ENCODE measurements at places on chromosomes 5 and 9.

GRCh38 chr5:32735512-32735911 lies 24.4 kb downstream of the NPR3 start:
- DNase-seq = no peak

- no peak for DNase-seq
Observed at GRCh38 chr9:70422371-70423043, 8.1 kb upstream of the KLF9 start.

DNA sequence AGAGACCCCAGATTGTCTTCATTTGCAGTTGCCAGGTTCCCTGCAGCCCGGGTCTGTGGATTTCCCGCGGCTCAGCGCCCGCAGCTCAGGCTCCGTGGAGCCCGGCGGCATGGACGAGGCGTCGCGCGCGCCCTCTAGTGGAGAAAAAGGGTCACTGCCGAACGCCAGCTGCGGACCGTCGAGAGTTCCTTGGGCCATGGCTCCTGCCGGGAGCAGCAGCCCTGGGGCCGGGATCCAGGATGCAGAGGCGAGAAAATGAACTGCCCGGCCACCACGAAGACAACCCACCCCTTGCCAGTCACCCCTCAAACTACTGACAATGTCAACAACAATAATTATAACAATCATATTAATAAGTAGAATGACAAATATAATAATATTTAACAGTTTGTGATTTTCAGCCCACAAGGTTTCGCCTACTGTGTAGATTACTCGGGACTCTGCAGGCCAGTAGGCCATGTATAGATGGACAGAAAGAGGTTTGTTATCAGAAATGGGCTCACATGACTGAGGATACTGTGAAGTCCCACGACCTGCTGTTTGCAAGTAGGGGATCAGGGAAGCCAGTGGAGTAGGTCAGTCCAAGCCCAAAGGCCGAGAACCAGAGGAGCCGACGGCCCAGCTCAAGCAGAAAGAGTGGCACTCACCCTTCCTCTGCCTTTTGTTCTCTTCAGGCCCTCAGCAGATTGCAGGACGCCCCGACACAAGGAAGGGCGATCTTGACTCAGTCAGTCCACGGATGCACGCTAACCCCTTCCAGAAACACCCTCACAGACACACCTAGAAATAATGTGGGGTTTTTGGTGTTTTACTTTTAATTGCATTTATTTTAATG lies 43.1 kb downstream of the BOD1 start:
- peak; percentile 32 for DNase-seq

DNA sequence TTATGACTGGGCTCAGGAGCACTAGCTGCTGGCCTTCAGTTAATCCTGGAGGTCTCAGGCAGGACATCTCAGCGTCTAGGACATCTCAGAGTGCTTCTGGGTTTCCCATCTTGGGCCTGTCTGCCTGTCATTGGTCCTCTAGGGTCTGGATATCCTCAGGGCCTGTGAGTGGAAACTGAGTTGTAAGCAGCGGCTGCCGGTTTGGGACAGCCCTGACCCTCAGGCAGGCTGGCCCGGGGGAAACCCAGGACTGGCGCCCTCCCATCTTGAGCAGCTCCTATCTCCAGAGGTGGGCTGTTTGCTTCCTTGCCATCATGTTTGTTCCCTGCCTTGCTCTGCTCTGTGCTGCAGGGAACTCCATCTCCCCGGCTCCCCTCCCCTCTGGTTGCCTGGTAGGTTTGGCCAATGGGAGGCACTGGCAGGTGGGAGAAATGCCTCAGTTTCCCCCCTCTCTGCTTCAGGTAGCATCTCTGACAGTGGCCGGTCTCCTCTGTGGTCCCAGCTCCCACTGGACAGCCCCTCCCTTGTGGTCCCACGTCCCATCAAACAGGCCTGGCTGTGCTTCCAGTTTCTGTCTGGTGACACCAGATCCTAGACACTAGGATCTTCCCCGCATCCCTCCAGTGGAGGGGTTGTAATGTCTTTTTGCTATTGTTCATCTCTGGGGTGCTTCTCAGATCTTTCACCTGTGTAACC lies 57.4 kb downstream of the ARHGEF37 start:
- DNase-seq = no peak

- no peak for DNase-seq
Observed at GRCh38 chr5:14572836-14573235, 8.8 kb upstream of the OTULINL start.

- DNase-seq = peak; percentile 23
Observed at GRCh38 chr5:145936401-145937131, at the start of gene SH3RF2. TSS of gene SH3RF2 (plus strand) at chr5:145936578. CDS start at chr5:145937929, 1,351 bp downstream.

DNA sequence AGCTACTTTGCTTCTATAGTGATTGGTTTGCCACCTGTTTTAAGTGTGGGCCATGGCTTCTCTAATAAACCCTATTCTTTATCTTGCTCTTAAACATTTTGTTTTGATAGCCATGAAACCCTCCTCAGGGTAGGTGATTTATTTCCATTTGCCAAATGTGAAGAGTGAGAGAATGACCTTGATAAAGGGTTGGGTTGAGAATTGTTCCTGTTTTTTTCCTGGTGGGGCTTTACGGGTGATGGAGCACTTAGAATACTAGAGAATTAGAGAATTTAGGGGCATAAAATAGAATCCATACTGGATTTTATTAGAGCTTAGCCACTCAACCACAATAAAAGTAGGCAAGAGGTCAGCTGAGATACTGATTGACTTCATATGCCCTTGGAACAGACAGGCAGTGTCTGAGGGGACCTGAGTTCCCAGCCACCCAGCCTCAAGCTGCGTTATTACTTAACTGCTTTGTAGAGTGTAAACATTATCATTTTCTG lies 68.9 kb downstream of the COMMD10 start:
- no peak for DNase-seq

- DNase-seq = no peak
Observed at GRCh38 chr9:120289990-120290975, 289.7 kb downstream of the CDK5RAP2 start.

DNA sequence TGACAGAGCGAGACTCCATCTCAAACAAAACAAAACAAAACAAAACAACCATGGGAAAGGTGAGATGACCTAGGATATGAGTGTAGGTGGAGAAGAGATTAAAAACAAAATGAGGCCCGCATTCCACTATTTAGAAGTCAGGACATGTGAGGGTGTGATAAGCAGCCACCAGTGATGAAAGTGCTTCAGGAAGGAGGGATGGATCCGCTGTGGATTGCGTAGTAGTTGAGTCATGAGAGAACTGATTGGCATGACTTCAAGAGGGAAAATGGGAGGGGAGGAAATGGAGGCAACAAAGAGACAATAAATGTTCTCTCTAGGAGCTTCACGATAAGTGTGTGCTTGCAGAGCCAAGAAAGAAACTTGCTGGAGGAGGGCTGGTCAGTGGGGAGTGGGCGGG lies 367.6 kb downstream of the ARL15 start:
- DNase-seq = peak; percentile 40

DNA sequence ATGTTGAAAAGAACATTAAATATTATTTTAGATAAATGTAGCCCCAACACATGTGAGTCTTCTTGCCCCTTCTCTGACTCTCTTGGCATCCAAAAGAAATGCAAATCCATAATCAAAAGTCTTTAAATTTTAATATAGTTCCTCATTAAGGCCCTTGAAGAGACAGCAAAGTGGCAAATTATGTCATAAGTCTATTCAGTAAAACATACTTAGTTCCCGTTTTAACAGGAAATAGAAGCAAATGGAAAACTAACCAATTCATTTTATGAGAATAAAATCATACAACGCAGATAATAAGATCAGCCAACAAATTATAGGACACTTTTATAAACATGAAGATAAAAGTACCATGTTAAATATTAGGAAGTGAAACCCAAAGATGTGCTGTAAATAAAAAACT lies 20.1 kb upstream of the IFNB1 start:
- no peak for DNase-seq

GRCh38 chr5:110112348-110112747 lies 422.6 kb downstream of the MAN2A1 start:
- DNase-seq = no peak

DNA sequence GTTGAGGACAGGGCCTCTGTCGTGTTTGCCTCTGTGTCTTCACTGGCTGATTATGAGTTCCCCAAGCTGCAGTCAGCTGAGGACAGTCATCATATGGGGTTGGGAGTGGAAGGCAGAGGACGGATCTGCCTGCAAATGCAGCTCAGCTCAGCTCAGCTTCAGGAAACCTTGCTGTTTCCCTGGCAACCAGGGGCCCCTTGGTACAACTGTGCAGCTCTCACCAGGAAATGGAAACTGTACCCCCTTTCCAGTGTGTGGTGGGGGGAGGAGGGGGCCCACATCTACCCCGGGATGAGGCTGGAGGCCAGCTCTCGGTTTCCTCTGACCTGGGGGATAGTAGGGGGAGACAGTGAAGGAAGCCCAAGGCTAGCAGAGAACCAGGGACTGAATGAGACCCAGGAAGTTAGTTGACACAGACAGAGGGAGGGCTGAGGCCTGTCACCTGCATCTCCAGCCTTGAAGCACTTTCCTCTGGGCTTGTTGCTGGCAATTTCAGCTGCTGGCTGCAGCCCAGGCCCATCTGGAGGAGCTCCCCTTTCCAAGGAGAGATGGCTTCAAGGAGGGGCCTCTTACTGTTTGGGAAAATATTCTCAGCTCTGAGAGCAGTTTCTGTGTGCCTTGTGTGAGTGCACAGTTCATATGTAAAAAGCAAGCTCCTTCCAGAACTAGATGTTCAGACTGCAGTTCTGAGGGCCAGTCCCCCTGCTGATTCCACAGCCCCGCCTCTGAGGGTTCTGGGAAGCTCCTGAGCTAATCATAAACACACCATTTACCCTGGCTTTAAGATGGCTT lies 6.9 kb downstream of the ANXA6 start:
- DNase-seq = no peak

GRCh38 chr5:149474198-149474597 lies 77.0 kb downstream of the CSNK1A1 start:
- no peak for DNase-seq

GRCh38 chr5:1161833-1162229 lies 39.6 kb upstream of the SLC6A19 start:
- DNase-seq = no peak

- DNase-seq = no peak
Observed at GRCh38 chr5:109916481-109917153, 226.9 kb downstream of the MAN2A1 start.

DNA sequence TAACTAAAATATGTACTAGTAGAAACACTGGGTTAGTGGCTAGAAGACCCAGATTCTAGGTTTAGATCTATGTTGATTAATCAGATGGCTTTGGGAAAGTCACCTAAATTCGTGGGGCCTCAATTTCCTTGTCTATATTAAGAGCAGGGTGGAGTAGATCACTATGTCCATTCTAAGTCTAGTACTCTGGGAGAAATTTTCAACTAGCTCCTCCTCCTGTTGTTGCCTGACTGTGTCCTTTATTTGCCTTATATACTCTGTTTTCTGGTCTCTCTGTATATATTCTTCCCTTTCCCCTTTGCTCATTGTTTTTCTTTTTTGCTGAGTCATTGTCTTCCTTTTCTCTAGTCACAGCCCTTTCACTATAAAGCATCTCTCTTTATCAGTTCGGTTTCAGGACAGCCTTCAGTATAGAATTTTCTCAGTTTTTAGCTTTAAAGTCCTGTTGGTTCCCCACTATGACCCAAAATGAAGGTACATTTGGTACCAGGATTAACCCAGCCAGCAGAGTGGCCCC lies 44.5 kb upstream of the CDH6 start:
- no peak for DNase-seq

GRCh38 chr9:85453850-85454249 lies 287.9 kb downstream of the AGTPBP1 start:
- no peak for DNase-seq

DNA sequence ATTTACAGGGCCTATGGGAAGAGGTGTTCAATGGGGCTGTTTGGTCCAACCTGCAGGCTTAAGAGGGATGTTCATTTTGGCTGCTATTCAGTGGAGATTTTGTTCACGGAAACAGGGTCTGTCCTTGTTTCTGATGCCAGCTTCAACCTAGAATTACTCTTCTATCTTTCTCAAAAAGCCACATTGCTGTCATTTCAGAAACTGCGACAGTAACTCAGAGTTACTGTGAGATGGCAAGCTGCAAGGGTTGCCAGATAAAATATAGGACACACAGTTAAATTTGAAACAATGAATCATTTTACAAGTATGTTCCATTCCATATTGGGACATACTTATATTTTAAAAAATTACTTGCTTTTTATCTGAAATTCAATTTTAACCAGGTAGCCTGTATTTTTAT lies 128.0 kb downstream of the NPR3 start:
- no peak for DNase-seq

- DNase-seq = no peak
Observed at GRCh38 chr5:127844581-127845021, 141.4 kb downstream of the CCDC192 start.

DNA sequence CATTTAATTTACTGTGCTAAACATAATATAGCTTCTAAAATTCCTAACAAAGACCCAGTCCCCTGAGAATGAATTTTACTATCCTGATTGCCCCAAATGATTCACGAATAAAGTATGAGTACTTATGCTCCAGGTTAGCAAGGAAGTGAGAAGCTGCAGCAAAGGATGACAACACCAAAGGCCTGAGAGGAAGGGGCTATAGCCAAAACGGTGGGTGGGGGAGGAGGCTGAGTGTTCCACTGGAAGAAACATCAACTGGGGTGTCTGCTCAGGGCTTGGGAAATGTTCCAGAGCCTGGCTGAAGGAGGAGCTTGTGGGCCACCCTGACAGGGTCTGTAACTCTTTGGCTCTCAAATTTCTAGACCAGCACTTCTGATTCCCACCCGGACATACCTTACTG lies 157.3 kb downstream of the ADAMTS12 start:
- DNase-seq = no peak

DNA sequence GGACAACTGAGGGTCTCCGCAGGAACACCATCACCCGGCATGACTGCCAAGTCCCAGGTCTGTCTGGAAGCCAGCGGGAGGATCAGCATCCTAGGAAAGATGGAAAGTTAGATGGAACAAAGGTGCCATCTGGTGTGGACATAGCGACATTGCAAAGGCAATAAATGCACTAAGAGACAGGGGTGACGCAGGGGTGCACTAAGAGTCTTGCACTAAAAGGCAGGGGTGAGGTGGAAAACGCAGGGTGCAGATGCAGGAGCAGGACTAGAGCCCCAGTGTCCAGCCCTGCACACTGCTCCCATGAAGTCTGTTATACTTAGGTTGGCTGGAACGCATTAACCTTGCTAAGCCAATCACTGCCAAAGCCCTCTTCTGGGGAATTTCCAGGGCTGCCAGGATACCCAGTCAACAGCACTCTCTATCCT lies 15.5 kb downstream of the ATOX1 start:
- peak; percentile 57 for DNase-seq

- DNase-seq = no peak
Observed at GRCh38 chr9:16105168-16106020, 552.6 kb downstream of the CCDC171 start.

DNA sequence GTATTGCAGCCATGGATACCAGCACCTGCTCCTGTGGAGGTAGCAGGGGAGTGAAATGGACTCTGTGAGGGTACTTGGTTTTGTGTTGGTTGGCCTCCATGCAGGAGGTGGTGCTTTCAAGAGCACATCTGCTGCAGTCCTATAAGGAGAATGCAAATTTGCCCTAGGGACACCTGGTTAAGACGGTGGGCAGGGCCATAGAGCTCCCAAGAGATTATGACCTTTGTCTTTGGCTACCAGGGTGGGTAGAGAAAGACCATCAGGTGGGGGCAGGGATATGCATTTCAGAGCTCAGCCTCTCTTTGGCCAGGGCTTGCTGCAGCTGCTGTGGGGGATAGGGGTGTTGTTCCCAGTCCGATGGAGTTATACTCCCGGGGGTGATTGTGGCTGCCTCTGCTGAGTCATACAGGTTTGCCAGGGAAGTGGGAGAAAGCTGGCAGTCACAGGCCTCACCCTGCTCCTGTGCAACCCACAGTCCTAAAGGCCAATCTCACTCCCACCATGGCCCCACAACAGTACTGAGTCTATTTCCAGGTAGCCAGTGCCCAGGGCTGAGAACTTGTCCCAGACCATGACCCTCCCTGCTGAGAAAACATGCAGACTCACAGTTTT lies 14.0 kb upstream of the PDLIM4 start:
- DNase-seq = no peak

- DNase-seq = no peak
Observed at GRCh38 chr9:99056886-99057664, 47.8 kb upstream of the TGFBR1 start.
